ENCODE measurements at places on chromosomes 1 and 21.

- no peak overlapping the region for H3K27ac ChIP-seq
- no peaks in the 10 kb centered on the region for H3K27me3 ChIP-seq
- H3K4me1 ChIP-seq: no peaks in the 10 kb centered on the region
- H3K36me3 ChIP-seq: no peaks in the 10 kb centered on the region
- DNase-seq: no peak
These were observed 171.9 kb downstream of the KCTD3 start for GRCh38 chr1:215739025-215739424.

DNA sequence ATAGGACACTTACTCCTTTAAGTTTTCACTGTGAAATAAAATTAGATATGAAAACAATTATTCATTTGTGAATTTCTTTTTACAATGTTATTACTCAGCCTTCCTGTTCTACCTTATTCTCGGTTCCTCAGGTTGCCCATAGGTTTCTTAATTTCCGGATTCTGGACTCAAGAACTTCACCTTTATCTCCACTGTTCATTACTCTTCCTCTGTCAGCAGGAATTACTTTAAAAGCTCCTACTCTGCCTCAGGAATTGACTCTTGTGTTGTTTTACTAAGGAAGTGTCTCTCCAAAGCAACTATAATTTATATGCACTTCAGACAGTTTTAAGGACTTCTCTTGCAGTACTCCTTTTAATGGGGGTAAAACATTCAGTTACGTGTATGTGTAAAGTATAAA lies 123.8 kb downstream of the OSBPL9 start:
- H3K4me1 ChIP-seq: peaks cover 17% of the 10 kb centered on the region
- no peak for DNase-seq
- no peaks in the 10 kb centered on the region for H3K36me3 ChIP-seq
- H3K27ac ChIP-seq: no peak overlapping the region
- H3K27me3 ChIP-seq: no peaks in the 10 kb centered on the region

- H3K4me3 ChIP-seq: peak overlapping the region; percentile 86
- no peaks in the 10 kb centered on the region for H3K27me3 ChIP-seq
- peak overlapping the region; percentile 95 for H3K27ac ChIP-seq
These were observed 739 bp downstream of the SMG5 start for GRCh38 chr1:156281693-156282478.

GRCh38 chr1:70485624-70486023 lies 74.6 kb downstream of the CTH start:
- H3K4me3 ChIP-seq: no peak overlapping the region
- no peaks in the 10 kb centered on the region for H3K27me3 ChIP-seq
- no peak for DNase-seq
- no peak overlapping the region for H3K27ac ChIP-seq
- H3K4me1 ChIP-seq: no peaks in the 10 kb centered on the region

DNA sequence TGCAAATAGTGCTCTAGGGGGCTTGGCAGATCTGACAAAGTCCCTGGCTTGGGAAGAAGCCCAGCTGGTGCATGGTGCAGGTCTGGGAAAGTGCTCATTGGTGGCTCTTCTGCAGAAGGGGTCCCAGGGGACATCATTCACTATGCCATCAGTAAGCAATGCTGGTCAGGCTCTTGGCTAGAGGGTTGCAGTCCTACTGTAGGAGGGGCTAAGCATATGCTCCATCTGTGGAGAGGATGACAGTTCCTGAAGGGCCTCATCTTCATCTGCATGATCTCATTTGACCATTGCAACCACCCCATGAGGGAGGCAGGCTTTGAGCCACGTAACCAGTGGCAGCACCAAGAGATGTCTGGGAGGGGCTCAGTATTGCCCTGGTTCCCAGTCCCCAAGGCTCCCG lies 31.5 kb upstream of the VASH2 start:
- peaks cover 9% of the 10 kb centered on the region for H3K4me1 ChIP-seq
- H3K36me3 ChIP-seq: no peaks in the 10 kb centered on the region
- no peak for DNase-seq
- no peaks in the 10 kb centered on the region for H3K27me3 ChIP-seq

- no peak for DNase-seq
- no peak overlapping the region for H3K27ac ChIP-seq
- no peaks in the 10 kb centered on the region for H3K27me3 ChIP-seq
- no peaks in the 10 kb centered on the region for H3K36me3 ChIP-seq
- H3K4me3 ChIP-seq: no peak overlapping the region
- H3K4me1 ChIP-seq: no peaks in the 10 kb centered on the region
These were observed 41.0 kb upstream of the APOBEC4 start for GRCh38 chr1:183694066-183694465.

- H3K4me3 ChIP-seq: no peak overlapping the region
- no peaks in the 10 kb centered on the region for H3K27me3 ChIP-seq
- no peaks in the 10 kb centered on the region for H3K36me3 ChIP-seq
- no peak overlapping the region for H3K27ac ChIP-seq
These were observed 251.1 kb upstream of the ADGRL2 start for GRCh38 chr1:81549588-81550127.

GRCh38 chr1:29756085-29756484 lies 519.8 kb downstream of the PTPRU start:
- no peak overlapping the region for H3K27ac ChIP-seq
- no peak overlapping the region for H3K4me3 ChIP-seq
- no peak for DNase-seq
- no peaks in the 10 kb centered on the region for H3K36me3 ChIP-seq
- H3K27me3 ChIP-seq: peaks cover 4% of the 10 kb centered on the region
- peaks cover 5% of the 10 kb centered on the region for H3K4me1 ChIP-seq

- no peak for DNase-seq
- H3K4me3 ChIP-seq: no peak overlapping the region
- H3K36me3 ChIP-seq: no peaks in the 10 kb centered on the region
- H3K4me1 ChIP-seq: no peaks in the 10 kb centered on the region
- no peak overlapping the region for H3K27ac ChIP-seq
These were observed 53.9 kb downstream of the PRDM15 start for GRCh38 chr21:41825216-41825615.

DNA sequence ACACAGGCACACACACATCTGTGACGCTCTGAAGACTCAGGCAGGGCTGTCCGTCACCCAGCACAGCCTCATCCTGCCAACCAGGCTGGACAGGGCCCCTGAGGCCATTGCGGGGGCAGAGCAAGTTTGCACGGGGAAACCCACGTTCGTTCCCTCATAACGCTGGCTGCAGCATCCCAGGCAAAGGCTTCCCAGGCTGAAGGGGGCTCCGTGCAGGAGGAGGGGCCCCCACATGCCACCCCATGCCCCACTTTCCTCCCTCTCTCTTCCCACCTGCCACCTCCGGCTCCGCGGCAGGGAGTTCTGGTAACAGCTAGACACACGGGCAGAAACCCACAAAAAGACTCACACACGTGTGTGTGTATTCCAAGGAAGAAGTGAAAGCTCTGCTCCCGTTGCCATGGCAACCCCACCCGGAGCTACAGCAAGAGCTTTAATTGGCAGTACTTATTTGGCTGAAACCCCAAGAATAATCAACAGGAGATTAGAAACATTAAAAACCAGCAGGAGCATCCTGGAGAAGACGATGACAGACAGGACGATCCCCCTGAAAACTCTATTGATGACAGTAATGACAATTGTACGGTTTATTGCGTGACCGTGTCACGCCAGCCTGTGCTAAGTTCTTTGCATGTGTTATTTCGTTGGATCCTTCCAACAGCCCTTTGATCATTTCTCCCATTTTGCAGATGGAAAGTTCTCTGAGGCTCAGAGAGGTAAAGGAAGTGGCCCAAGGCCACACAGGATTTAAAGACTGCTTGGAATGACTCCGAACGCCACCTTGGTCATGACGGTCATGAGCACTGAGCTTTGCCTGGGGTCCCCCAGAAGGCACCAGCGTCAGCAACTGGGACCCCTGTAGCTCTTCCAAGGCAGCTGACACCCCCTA lies 247.1 kb downstream of the NPHP4 start:
- DNase-seq: no peak
- H3K4me3 ChIP-seq: no peak overlapping the region
- no peak overlapping the region for H3K27ac ChIP-seq
- no peaks in the 10 kb centered on the region for H3K36me3 ChIP-seq
- no peaks in the 10 kb centered on the region for H3K4me1 ChIP-seq

DNA sequence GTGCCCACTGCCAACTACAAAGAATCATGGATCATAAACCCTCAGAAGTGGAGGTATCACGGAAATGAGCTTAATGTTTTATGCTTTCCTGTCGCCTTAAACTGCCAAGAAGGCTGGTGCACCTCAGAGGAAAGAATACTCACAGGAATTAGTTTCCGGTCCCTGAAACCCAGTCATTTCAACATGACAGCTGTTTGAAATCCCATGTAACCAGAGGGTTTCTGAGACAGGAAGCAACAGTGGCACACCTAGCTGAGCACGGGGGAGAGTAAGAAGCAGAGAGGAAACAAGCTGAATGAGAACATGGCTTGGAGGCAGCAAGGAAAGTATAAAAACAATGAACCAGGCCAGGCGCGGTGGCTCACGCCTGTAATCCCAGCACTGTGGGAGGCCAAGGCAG lies 3.9 kb downstream of the JAK1 start:
- H3K4me3 ChIP-seq: no peak overlapping the region
- DNase-seq: peak; percentile 20
- peak overlapping the region; percentile 22 for H3K27ac ChIP-seq
- H3K4me1 ChIP-seq: peaks cover 36% of the 10 kb centered on the region
- H3K36me3 ChIP-seq: no peaks in the 10 kb centered on the region

DNA sequence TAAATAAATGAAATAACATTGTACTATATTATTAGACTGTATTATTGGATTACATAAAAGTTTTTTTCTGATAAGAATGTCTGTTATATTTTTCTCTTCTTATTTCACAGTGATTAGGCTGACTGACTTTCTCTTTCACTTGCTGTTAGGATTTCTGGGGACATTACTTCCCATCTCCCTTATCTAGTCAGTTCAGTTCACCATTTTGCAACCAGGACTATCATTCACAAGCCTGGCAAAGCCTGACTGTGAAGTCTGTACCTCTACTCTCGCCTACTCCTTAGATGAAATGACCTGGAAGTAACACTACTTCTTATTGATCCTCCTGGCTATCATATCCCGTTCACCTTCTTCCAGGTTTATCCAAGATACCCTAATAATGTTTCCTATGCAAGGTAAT lies 676.6 kb downstream of the USP25 start:
- H3K27ac ChIP-seq: no peak overlapping the region
- no peak overlapping the region for H3K4me3 ChIP-seq
- no peaks in the 10 kb centered on the region for H3K27me3 ChIP-seq
- DNase-seq: no peak
- no peaks in the 10 kb centered on the region for H3K4me1 ChIP-seq
- no peaks in the 10 kb centered on the region for H3K36me3 ChIP-seq

GRCh38 chr1:226956942-226957713 lies 17.0 kb downstream of the COQ8A start:
- no peaks in the 10 kb centered on the region for H3K36me3 ChIP-seq
- H3K27me3 ChIP-seq: no peaks in the 10 kb centered on the region
- H3K27ac ChIP-seq: no peak overlapping the region

GRCh38 chr1:54328066-54328636 lies 78.0 kb downstream of the SSBP3 start:
- DNase-seq: no peak
- H3K27me3 ChIP-seq: no peaks in the 10 kb centered on the region
- H3K27ac ChIP-seq: peak overlapping the region; percentile 79
- no peak overlapping the region for H3K4me3 ChIP-seq

- peaks cover 24% of the 10 kb centered on the region for H3K4me1 ChIP-seq
- no peaks in the 10 kb centered on the region for H3K27me3 ChIP-seq
- no peak overlapping the region for H3K4me3 ChIP-seq
- no peaks in the 10 kb centered on the region for H3K36me3 ChIP-seq
These were observed 68.4 kb downstream of the ST6GALNAC3 start for GRCh38 chr1:76142771-76143540.

- H3K4me3 ChIP-seq: no peak overlapping the region
- no peaks in the 10 kb centered on the region for H3K36me3 ChIP-seq
- H3K27me3 ChIP-seq: no peaks in the 10 kb centered on the region
- no peak for DNase-seq
- H3K4me1 ChIP-seq: no peaks in the 10 kb centered on the region
These were observed 181.0 kb downstream of the FGGY start for GRCh38 chr1:59477867-59478266.

GRCh38 chr1:118958937-118959631 lies 29.1 kb downstream of the TBX15 start:
- no peaks in the 10 kb centered on the region for H3K4me1 ChIP-seq
- H3K36me3 ChIP-seq: no peaks in the 10 kb centered on the region
- H3K27ac ChIP-seq: no peak overlapping the region
- no peaks in the 10 kb centered on the region for H3K27me3 ChIP-seq
- no peak for DNase-seq

- no peak overlapping the region for H3K27ac ChIP-seq
- H3K4me3 ChIP-seq: no peak overlapping the region
- no peaks in the 10 kb centered on the region for H3K4me1 ChIP-seq
- H3K36me3 ChIP-seq: no peaks in the 10 kb centered on the region
- DNase-seq: no peak
- peaks cover 59% of the 10 kb centered on the region for H3K27me3 ChIP-seq
These were observed 380.7 kb downstream of the MATN1 start for GRCh38 chr1:30342535-30343141.

GRCh38 chr1:220825819-220826551 lies 39.3 kb downstream of the MTARC1 start:
- DNase-seq: no peak
- no peak overlapping the region for H3K4me3 ChIP-seq
- no peak overlapping the region for H3K27ac ChIP-seq
- H3K4me1 ChIP-seq: no peaks in the 10 kb centered on the region
- no peaks in the 10 kb centered on the region for H3K36me3 ChIP-seq

GRCh38 chr1:156025876-156026275 lies 5.1 kb upstream of the SSR2 start:
- no peak overlapping the region for H3K4me3 ChIP-seq
- H3K4me1 ChIP-seq: peaks cover 2% of the 10 kb centered on the region
- H3K27ac ChIP-seq: no peak overlapping the region
- no peaks in the 10 kb centered on the region for H3K36me3 ChIP-seq

DNA sequence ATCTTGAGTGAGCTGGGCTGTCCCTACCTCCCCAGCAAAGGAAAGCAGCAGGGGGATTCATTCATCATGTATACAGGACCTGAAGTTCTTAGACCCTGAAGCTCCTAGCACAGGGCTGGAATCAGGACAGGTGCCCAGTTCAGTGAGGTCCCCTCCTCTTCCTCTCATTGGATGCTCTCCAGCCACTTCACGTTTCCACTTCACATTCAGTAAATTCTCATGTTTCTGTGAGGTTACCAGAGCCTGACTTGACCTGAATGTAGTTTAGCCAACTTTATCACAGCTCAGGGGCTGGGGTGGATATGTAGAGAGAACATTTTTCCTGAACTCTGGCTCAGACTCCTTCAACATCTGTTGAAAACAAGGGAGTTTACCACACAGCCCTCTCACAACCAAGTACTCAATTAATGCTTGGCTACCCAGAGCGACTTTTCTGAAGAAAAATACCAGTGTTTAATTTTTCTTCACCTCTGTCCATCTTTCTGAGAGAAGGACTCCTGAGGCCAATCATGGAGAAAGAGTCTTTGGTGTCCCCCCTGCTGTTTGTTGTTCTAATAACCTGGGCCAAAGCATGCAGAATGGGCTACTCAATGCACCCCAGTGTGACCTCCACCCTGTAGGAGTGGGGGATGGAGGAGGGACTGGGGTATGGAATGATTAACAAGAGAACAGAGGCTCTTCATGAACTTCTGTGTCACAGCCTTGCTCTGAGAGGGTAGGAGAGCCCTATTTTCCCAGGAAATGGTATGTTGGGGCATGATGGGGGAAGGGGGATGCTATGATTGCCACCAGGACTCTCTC lies 108.3 kb upstream of the FGGY start:
- H3K36me3 ChIP-seq: no peaks in the 10 kb centered on the region
- H3K4me1 ChIP-seq: no peaks in the 10 kb centered on the region
- H3K27me3 ChIP-seq: no peaks in the 10 kb centered on the region
- H3K4me3 ChIP-seq: no peak overlapping the region

Measured in transverse colon (tissue), 4 donors.